SHP77 (cell line): ENCODE measurements at places on chromosomes 1 and 21.
A peak's percentile ranks its signal among the peaks of the same experiment; 100 is the strongest.

DNA sequence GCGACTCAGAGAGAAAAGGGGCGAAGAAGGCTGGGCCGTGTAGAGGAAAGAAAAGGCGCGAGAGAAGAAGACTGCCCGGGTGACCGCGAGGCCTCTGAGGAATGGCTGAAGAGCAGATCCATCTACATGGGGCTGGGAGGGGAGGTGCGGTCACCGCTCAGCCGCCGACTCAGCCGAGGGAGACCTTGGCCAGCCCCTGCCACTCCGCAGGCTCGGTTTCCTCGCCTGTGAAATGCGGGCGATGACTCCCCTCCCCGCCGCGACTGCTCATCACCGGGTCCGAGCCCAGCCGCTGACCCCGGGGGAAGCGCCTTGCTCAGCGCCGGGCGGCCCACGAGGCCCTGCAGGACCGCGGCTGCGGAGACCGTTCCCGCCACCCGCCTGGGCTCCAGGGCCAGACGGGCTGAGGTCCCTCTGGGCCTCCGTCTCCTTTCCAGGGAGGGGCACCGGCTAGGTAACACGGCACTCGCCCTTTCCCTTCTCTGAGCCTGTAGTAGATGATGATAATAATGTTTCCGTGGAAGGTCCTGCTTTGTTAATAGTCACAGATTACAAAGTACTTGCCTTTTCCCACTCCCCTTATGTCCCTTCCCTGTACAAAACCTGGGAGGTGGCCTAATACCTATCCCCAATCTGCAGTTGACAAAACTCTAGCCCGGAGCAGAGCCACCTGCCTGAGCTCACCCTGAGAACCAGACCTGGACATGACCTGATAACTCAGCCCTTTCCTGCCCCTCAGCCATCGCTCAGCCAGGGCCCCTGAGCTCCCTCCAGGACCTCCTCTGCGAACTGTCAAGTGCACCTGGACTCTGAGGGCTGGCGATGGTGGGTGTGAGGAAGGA is 1.6 kb upstream of the BSND start:
- DNase-seq, result no peak

DNA sequence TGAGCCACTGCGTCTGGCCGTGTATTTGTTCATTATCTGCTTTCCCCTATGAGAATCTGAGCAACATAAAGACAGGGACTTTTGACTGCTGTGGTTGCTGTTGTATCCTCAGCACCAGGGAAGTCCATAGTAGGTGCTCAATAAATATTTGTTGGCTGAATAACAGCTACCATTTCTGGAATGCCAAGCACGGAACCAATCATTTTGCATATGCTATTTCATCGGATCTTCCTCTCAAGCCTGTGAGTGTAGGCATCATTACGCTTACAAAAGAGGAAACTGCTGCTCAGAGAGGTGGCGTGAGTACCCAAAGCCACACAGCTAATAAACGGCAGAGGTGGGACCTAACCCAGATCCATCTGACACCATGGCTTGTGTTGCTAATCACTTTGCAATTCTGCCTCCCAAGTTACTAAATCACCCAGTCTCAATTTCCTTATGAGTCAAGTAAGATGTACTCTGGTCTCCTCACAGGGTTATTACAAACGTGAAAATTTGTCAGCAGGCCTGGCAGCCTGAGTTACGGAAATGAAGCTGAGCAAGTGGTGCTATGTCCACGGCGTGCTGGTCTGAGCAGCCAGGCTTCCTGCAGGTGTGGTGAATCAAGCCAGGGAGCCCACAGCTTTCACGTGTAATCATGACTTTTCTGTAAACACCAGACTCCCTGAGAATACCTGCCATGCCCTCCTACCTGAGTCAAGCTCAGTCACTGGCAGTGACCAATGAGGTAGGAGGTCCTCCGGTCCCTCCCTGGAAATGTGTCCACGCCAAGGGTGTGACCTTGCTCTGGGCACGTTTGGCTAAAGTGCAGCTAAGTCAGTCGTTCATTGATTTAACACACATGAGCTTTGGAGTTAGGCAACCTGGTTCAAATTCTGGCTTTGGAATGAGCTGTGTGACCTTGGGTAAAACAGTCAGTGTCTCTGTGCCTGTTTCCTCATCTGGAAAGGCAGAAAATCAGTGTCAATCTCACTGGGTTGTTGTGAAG is 4.8 kb upstream of the RHCE start:
- no peak for DNase-seq

- no peak for DNase-seq
These were observed 47.1 kb downstream of the TCP10L start for GRCh38 chr21:32538147-32538792.

DNA sequence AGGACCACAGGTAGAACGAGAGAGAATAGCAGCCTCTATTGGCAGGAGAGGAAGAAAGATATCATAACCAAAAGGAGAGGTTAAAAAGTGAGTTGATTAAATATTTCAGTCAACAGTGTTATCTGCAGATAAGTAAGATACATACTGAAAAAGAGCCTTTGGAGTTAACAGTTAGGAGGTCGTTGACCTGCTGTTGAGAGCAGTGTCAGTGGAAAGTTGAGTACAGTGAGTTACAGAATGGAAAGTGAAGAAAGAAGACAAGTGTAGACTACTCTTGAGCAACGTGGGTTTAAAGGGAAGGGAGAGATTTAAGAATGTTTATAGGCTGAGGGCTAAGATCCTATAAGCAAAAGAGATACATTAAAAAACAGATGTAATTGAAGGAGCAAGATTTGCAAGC is 30.2 kb downstream of the GNAT2 start:
- DNase-seq, result no peak

- no peak for DNase-seq
These were observed 137.2 kb downstream of the KCTD3 start for GRCh38 chr1:215704089-215704860.

DNA sequence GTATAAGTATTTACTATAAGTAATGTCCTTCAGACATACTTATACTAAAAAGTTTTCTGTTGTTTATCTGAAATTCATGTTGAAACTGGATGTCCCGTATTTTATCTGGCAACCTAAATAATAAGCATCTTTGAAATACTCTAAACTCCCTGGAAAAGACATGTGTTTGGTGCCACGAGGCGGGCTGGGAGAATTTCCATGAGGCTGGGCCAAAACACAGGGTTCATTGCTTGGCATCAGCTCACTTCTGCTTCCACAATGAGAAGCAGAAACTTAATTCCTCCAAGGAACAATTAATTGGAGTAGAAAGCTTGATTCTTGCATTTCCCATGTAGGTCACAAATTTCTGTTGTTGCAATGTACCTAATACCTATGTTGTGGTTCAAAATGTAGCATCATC is 110.2 kb downstream of the PSMG1 start:
- DNase-seq, result no peak

DNA sequence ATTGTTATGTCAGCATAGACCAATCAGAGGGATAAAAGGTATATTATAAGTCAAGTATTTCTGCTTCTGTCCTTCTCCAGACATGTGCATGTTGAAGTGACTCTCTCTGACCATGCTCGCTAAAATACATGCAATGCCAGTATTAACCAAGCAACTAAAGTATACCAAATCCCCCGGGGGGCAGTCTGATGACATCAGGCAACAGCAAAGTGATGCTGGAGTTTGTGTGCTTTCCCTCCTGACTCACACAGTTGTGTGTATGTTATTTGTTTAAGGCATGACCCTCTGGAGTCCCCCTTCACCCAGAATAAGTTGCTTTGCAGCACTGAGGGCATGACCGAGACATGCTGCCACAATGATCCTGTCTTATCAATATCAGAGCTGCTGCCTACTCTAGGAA is 2.1 kb downstream of the BRINP2 start:
- DNase-seq, result no peak

DNA sequence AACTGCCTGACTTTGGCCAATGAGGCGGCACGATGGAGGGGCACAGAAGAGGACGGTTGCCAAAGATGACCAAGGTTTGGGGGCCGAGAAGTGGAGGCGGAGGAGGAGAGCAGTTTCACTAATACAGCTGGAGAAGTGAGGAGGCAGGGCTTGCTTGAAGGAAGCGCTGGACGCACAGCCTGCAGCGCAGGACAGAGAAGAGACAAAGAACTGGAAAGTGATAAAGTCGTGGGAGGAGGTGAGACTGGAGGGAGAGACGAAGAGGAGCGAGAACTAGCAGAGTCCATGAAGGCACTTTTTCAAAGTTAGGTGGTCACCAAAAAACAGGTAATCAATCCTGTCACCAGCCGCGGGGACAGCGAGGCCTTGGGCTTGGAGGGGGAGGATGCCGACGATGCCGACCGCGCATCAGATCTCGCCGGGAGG is 771 bp downstream of the PACC1 start:
- DNase-seq, result no peak

- no peak for DNase-seq
These were observed 16.8 kb upstream of the INTS3 start for GRCh38 chr1:153711026-153711425.

DNA sequence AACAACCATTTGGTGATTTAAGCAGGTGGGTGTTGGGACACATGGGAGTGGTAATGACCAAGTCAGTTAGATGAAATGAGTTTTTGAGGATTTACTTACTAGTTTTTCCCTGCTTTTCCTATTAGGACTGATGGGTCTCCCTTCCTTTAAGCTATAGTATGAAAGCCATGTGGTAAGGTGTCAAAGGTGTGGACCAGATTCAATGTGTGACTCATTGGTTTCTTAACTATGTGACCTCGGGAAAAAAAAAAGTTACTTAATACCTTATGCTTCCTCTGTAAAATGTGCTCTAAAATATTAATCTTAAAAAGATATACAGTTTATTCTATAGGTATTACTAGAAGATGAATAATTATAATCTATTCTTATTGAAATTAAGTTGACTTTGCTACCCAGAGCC is 93.7 kb downstream of the DUSP10 start:
- no peak for DNase-seq

- DNase-seq, result no peak
These were observed 187.1 kb downstream of the CDC42BPA start for GRCh38 chr1:227131193-227131592.

DNA sequence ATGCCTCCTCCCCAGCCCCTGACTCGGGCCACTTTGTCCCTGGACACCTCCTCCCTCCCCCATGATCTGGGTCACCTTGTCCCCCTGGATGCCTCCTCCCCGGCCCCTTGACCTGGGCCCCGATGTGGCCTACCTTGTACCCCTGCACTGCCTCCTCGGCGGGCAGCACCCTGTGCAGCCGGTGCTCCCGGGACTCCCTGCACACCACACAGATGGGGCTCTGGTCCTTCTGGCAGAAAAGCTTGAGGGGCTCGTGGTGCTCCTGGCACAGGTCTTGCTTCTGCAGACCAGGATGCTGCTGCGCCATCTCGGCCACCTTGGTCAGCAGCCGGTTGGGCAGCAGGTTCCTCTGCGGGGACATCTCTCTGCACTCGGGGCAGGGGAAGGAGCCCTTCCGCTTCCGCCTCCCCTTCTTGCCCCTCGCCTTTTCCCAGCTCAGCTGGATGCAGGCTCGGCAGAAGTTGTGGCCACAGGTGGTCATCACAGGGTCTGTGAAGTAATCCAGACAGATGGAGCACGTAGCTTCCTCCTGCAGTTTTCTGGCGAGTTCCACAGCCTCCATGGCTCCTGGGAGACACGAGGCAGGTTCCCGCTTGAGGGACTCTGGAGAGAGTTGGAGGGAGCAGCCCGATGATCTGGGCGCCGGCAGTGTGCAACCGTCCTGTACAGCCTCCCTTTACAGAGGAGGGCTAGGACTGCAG is 2.0 kb downstream of the TRIM17 start:
- no peak for DNase-seq

DNA sequence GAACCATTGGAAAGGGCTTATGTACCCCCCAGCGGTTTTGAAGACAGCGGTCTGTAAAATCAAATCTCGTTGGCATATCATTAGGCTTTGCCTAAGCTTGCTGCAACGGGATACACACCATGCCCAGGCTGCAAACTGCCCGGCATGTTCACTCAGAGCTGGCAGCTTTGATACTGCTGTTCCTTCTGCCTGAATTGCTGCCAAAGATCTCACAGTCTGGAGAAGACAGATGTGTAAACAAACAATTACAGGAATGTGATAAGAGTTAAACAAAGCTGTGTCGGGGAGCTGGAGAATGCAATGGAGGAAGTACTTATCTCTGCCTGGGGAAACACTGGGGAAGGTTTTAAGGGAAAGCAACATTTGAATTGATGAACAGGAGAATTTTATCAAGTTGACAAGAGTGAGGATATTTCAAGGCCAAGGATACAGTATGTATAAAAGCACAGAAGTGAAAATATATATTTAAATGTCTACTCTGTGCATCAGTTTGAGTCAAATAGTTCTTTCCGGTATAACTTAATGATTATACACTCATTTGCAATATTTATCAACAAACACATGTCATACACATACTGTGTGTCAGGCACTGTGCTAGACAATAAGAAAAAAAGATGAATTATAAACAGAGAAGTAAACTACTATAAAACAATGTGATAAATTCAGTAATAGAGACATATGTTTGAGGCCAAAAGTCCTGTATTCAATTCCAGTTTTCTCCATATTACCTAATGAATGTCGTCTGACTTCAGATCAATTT is 29.9 kb downstream of the CHML start:
- DNase-seq, result peak; percentile 67

GRCh38 chr1:115811140-115811828 is 29.6 kb downstream of the NHLH2 start:
- DNase-seq, result no peak

- no peak for DNase-seq
These were observed 462.3 kb downstream of the PTPRC start for GRCh38 chr1:199101139-199101538.

GRCh38 chr1:232300466-232300865 is 329.5 kb downstream of the SIPA1L2 start:
- no peak for DNase-seq

DNA sequence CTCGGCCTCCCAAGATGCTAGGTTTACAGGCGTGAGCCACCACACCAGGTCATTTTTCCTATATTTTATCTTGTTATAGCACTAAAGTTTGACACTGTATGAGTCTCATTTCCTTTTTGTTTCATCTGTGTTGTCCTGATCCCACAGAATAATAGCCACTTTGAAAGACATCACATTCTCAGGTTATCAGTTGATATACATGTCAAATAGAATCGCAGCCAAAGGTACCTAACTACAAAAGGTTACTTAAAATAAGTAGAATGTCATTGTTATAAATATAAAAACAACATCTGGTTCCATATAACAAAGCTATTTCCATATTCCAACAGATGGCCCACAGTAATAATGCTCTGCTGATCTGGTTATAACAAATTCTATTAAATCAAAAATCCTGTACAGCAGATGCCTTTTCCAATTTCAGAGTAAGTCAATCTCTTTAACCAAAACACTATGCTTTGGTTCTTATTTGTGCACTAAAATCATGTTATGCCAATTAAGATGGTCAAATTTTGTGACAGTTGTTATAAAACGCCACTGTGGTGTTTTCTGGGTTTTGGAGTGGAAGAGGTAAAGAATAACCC is 6.0 kb downstream of the FOXJ3 start:
- no peak for DNase-seq

DNA sequence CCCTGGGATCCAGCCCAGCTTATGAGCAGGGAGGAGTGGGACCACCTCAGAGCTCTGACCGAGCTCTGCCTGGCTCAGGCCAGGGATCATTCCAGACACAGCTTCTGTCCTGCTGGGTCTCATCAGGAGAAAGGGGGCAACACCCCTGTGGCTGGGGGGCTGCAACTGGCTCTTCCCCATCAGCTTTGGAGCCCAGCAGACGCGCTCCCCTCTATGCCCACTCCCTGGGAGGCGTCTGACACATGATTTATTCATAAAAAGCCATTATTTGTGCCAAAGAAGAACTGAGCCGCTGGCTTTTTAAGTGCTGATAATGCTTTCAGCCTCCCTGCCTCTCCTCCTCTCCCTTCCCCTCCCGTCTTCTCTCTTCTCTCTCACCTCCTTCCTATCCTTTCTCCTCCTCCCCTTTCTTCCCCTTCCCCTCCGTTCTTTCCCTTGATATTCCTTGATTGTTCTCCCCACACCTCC is 25.0 kb downstream of the FOXO6 start:
- DNase-seq, result no peak

GRCh38 chr1:6128276-6129081 is 51.6 kb downstream of the CHD5 start:
- DNase-seq, result no peak
